ENCODE measurements at places on chromosomes 11 and 22.
A peak's percentile ranks its signal among the peaks of the same experiment; 100 is the strongest.

DNA sequence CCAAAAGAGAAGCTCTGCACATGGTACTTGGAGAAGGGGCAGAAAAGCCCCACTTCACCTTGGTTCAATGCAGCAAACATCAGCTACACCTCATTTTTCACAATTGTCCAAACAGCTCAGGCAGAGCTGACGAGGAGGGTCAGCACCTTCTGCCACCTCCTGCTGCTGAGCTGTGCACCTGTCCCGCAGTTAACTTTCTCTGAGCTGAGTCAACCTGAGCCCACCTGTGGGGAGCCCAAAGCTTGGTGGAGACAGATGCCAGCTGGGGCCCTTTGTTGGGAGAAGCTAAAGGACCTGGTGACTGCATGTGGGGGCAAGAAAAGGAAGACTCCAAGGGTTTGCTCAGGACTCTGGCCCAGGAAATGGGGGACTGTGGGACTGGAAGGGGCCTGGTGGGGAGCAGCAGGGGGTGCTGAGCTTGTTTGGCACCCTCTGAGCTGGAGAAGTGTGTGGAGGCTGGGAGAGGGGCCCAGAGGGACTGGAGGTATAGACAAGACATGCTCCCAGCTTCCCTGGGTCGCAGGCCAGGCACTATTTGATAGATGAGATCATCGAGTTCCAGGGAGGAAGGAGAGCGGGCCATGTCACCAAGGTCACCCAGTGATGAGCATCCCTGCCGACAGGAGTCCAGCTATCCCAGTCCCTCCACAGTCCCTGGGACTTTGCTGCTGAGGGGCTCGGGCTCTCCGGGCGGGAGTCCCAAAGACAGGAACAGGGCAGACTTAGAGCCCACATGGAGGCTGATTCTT is 53.5 kb downstream of the KCNJ4 start:
- no peak for DNase-seq

DNA sequence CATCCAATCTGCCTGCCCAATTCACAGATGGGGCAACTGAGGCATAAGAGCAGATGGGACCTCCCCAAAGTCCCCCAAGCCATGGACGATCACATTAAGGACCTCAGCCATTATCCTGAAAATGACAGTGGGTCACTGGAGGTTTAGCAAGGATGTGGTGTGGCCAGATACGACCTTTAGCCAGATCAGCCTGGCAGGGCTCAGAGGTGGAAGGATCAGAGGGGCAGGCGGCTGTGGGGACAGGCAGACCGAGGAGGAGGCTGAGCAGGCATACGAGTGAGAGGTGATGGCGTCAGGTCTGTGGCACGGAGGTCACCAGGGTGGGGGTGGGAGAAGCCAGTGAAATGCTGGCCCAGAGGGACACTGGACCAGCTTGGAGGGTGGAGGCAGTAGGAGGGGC is 14.1 kb upstream of the TMPRSS6 start:
- no peak for DNase-seq

DNA sequence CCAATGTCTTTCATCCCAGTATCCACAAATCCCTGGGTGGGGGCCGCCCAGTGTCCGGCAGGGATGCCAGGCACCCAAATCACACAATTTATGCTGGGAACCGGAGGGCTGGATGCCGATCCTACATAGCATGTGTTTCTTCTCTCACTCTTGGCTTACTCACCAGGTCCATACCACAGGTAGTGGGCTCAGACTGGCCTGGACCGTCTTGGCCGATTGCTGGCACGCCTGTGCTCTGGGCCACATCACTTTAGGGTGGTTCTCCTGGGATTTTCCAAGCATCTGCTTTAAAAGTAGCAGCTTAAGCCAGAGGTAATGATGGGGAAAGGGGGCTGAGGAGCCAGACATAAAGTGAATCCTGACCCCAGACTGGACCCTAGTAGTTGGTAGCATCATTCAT is 22.6 kb upstream of the ALDH3B2 start:
- no peak for DNase-seq

GRCh38 chr22:42758931-42759629 is 38.4 kb upstream of the A4GALT start:
- DNase-seq = no peak

GRCh38 chr11:35179466-35180135 is 40.6 kb downstream of the CD44 start:
- no peak for DNase-seq

DNA sequence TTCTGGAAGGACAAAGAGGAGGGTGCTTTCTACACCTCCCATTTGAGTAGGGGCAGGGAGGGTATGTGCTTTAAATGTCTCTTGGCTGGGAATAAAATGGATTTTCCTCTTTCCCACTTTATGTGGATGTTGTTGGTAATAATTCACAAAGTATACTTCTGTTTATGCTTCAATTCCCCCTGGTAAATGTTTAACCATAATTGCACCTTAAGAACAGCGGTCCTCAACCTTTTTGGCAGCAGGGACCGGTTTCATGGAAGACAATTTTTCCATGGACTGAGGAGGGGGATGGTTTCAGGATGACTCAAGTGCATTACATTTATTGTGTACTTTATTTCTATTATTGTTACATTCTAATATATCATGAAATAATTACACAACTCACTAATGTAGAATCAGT is 4.0 kb upstream of the TP53AIP1 start:
- DNase-seq = no peak

- no peak for DNase-seq
These were observed 61.7 kb downstream of the DGCR2 start for GRCh38 chr22:19060356-19061009.

DNA sequence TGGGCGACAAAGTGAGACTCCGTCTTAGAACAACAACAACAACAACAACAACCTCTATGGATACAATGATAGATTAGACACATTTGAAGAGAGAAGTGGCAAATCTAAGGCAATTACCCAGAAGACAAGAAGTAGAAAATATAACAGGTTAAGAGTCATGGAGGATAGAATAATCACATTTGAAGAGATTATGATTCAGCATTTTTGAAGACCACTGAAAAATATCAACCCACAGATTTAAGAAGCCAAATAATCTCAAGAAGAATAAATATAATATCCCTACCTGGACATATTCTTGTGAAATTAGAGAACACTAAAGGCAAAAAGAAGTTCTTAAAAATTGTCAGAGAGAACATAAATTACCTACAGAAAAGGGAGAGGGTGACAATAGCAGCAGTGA is 7.9 kb downstream of the LDHC start:
- DNase-seq = no peak

- DNase-seq = no peak
These were observed 341.3 kb downstream of the CADM1 start for GRCh38 chr11:115162919-115163318.

DNA sequence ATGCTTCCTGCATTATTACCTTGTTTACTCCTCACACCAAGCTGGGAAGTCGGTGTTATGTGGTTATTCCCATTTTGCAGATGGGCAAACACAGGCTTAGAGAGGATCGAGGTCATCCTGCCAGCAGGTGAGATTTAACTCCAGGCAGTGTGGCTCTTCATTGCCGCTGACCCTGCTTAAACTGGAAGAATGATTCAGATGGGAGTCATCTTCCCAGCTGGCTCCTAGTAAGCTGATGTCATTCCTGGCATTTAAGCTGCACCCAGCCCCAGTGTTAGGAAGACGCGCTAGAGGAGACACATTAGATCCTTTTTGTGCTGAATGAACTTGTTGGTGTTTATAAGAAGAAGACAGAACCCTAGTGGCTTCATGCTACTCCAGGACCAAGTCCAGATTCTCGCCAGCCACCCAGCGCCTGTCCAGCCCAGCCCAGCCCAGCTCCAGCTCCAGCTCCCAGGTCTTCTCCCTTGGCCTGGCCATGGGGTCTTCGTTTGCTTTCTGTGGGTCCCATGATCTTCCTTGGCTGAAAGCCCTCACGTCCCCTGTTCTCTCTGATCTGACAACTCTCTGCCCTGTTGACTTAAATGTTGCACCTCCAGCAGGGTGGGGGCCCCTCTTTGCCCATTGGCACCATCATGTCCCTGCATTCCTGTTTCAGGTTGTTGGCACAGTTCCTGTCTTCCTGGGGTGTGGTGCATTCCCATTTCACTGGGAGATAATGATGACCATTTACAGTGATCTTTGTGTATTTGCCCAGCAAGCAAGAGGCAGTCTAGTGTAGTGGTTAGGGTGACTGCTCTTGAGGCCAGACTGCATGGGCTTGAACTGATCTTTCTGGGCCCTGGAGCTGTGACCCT is 13.6 kb downstream of the PARVB start:
- DNase-seq = peak; percentile 63
